Adrenal gland (tissue), 19 donors: ENCODE measurements at places on chromosomes 1 and 21. TPM values are rescaled to one million over a fixed set of nuclear protein-coding genes. Genes with fewer than 3 reads are reported as not detected.

LGR6 gene
- 0.48 TPM for polyA plus RNA-seq

GRCh38 chr21:38930066-38930465 lies 124.3 kb downstream of the ETS2 start:
- no peak for DNase-seq

DNA sequence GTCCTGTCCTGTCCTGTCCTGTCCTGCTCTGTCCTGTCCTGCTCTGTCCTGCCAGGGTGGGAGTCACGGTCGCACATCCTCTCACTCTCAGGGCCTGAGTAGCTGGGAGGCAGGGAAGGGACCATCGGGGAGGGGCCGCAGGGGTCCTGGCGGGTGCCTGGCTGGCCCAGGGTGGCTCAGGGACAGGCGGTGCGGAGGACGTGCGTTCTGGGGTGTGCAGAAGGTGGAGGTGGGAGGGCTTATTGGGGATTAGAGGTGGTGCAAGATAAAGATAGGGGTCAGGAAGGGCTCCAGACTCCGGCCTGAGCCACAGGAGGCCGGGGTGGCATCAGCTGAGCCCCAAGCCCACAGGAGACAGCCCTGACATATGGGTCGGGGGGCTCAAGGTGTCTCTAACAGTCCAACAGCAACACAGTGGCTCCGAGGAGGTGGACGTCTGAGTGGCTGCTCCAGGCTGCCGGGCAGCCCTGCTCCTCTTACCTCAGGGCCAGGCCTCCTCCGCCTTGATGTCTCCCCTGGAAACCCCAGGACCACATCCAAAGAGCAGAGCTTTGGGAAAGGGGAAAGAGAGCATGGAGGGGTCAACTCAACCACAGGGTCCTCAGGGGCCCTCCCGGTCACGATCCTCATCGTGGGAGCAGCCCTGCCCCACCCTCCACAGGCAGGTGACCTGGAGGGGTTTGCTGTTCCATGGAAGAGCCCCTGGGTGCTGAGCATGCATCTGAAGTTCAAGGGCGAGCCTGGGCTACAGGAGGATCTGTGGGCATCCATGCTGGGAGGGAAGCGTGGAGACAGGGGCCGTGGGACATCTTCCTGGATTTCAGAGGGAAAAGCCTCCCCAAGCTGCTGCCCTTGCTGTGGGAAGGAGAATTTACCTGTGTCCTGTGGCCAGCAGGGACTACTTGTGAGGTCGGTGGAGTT lies 39.6 kb upstream of the ADARB1 start:
- no peak for DNase-seq

DNA sequence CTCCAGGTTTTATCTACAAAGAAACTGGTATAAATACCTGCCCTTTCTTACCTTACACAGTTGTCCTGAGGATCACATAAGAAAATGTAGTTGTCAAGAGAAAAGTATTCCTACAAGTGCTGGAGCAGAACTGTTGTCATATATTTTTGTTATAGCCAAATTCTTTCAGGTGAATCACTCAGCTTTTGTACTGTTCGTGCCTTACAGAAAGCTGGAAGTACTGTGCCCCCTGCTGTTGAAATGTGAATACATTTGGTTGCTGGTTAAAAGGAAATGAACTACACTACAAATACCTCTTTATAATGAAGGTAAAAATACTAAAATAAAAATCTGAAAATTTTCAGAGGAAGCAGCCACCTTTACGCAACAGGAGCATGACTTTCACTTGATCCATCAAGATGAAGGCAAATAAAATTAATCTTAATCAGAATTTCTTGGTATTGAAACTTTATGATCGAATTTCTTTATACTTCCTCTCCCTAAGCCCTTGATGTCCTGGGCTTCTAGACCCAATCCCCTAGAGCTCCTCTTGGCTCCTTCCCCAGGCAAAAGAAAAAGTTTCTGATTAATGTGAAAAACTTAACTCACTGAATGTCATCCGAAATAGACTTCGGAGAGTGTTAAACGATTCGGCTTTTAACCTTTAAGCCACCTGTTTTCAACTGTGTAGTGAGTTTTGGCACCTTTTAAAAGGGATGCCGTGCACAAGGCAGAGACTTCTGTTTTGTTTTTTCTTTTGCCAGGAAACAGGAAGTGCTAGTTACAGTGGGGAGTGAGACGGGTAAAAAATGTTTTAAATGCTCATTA lies 12.5 kb downstream of the CHML start:
- peak; percentile 50 for DNase-seq

GRCh38 chr1:180917306-180918065 lies 4.8 kb downstream of the KIAA1614 start:
- no peak for DNase-seq

DNA sequence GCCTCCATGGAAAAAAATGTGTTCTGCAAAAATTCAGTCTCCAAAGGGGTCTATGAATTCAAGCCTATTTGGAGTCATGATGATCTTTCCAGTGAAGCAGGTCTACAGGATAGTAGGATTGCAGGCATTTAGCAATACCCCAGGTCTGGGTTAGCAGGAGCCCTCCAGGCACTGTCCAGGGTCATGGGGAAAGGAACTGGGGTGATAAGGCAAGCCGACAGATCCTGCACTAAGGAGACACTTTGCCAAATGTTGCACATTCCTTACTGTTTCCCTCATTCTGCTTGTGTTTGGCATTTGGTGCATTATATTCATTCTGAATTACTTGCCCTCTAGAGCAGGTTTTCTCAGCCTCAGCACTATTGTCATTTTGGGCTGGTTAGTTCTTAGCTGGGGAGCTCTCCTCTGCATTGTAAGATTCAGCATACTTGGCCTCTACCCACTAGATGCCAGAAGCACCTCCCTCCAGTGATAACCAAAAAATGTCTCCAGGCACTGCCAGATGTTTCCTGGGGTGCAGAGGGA lies 333.3 kb upstream of the PLXNA2 start:
- DNase-seq = no peak

CSTB gene
- 127 TPM for polyA plus RNA-seq

NRIP1 gene
- 8.6 TPM for polyA plus RNA-seq

DNA sequence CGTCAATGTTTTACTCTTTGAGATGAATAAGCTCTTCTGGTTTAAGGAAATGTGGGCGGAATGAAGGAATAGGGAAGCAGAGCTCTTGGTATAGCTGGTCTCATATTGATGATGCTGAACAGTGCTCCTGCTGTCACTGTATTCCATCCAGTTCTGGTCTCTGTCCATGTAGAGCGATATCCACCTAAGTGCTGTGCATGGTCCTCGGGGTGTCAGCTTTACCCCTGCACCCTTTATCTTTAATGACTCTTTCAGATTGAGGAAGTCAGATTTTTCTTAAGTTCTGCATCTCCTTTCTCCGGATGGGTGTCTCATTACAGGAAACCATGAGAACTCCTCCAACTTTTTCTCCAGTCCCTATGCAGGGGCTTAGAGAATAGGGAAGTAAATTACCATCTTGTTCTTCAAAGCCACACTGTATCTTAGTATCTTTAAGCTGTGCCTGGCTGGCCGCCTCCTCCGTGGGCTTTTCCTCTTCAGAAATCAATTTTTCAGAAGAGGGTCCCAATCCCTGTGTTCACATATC lies 52.9 kb downstream of the PDE4B start:
- no peak for DNase-seq

SCYL3 gene
- polyA plus RNA-seq = 3.4 TPM

BROX gene
- polyA plus RNA-seq = 17.8 TPM

- DNase-seq = no peak
These were observed 17.9 kb upstream of the THEM5 start for GRCh38 chr1:151871284-151872030.

- peak; percentile 13 for DNase-seq
These were observed 1.3 kb upstream of the HMGN2 start for GRCh38 chr1:26470878-26471497.

DNA sequence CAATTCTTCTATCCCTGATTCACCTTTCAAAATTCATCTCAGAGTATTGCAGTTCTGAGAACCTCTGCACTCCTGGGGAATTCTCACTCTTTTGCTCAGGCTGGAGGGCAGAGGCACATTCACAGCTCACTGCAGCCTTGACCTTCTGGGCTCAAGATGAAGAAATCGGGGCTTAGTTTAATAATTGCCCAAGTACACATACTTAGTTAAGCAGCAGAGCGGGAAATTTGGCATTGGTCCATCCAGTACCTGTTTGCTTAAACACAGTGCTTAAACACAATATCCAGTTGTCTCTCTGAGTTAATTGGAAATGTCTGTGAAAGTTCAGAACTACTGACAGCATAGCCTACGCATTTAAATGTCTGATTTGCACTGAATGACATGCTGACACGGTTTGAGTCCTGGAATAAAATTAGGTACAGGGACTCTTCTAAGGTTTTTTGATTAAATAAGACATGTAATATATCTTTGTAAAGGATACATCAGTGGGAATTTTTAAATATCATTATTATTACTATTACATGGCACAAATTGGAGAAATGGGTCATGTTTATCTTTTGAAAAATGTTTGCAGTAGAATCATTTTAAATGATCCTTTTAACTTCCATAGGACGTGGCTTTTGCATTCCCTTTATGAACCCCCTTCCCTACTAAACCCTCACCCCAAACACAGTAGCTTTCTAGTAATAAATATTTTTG lies 337.4 kb downstream of the SRGAP2C start:
- DNase-seq = no peak

- DNase-seq = peak; percentile 70
These were observed 38.1 kb downstream of the TNFRSF9 start for GRCh38 chr1:7902478-7903085.

- no peak for DNase-seq
These were observed 22.6 kb downstream of the FMO5 start for GRCh38 chr1:147202576-147202975.

RPS6KA1 gene
- 17.1 TPM for polyA plus RNA-seq

DNA sequence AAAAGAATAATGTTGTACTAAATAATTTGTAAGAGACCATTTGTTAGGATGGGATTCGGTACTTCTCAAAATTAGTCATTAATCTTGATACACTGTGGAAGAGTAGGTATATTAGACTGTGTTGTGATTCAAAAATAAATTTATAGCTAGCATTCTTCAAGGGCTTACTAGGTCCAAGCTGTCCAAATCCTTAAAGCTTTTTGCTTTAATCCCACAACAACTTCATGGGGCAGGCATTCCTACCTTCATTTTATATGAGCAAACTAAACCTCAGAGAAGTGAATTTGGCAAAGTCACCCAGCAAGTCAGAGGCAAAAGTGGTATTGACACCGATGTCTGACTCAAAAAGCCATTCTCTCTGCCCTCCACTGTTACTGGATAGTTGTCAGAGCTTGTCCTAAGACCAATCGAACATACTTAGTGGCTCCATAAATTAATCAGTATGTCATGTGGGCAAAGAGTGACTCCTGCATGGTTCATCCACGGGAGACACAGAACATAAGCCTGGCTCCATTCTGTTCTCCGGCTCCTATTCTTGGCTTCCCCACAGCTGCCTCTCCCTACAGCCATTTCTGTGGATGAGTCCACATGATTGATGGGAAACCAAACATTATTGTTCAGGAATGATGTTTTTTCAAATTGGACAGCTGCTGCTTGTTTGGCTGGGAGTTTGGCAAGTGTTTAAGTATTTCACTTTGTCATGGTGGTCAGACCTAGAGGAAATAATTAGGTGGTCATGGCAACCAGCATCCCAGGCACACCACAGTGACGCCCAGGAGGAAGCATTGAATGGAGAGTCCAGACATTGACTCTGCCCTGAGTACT lies 133.4 kb upstream of the FGGY start:
- DNase-seq = no peak

OR2L8 gene
- not detected for polyA plus RNA-seq

- DNase-seq = no peak
These were observed 3.9 kb upstream of the CLCA1 start for GRCh38 chr1:86464819-86465218.

PRPF38B gene
- polyA plus RNA-seq = 63.2 TPM

CYP4Z1 gene
- polyA plus RNA-seq = 0.07 TPM

ETV3L gene
- not detected for polyA plus RNA-seq

DNA sequence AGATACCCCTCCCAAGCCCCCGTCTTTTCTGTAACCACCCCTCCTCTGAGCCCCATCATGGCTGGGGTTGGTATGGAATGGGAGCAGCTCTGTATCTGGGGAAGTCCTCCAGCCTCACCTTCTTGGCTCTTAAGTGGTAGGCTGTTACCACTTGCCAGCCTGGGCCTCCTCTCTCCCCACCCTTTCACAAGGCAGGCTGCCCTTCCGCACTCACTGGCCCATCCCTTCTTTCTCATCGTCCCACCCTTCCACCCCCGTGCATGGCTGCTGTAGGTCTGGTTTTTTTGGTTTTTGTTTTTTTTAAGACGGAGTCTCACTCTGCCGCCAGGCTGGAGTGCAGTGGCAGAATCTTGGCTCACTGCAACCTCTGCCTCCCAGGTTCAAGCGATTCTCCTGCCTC lies 5.2 kb downstream of the CYB561D1 start:
- no peak for DNase-seq

DNA sequence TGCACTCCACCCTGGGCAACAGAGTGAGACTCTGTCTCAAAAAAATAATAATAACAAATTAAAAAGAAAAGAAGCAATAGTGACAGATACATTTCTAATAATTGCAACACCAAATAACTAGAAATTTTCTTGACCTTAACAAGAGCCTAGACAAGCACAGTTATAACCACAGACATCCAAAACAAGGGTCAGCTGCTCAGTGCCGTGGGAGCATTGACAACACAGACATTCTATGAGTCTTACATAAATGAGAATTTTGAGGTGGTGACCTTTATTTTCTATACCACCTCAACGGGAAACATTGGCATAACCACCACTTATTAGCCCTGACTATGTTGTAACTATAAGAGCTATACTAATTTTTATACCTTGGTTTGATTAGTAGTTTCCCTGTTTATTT lies 156.1 kb downstream of the NR5A2 start:
- no peak for DNase-seq

DNA sequence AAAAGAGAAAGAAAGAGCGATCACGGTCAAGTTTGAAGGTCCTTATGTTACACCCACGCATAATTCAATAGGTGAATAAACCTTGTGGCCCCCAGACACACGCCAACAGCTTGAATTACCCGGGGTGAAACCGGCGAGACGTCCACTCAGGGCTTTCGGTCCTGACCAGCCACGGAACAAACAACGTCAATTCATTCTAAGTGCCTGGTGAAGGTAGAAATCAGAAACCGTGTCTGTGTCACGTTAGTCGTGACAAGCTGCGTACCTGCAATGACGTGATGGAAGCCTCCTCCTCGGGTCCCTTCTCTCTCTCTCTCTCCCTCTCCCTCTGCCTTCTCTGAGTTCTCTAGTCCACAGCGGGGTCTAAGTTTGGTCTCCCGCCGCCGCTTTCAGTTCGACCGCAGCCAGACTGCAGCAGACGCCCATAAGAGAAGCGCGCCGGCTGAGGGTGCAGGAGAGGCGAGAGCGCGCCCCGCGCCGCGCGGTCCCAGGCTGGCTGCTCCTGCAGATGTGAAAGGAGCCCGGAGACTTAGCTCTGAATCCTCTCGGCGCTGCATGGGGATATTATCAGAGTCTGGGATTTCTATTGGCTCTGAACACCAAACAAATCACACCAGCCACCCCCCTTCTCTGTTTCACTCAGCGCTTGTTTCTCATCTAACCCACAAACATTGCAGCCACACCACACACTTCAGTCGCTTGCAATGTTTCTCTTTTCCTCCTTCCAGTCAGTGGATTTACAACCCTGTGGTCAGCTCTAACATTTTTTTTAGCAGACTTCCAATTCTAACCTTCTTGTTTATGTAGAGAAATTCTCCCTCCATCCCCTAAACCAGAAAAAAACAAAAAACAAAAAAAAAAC lies at the start of gene GREM2:
TSS of gene GREM2 (minus strand) at position 537 of the 862 bp plus-strand sequence. CDS start 118,680 bp downstream, outside the sequence.
- peak; percentile 56 for DNase-seq

- DNase-seq = peak; percentile 77
These were observed 107.7 kb downstream of the KIAA0319L start for GRCh38 chr1:35449334-35450008.

GRCh38 chr21:43921571-43921978 lies 56.6 kb downstream of the AGPAT3 start:
- DNase-seq = no peak
